ENCODE measurements at places on chromosomes 16 and 17. TPM values are rescaled to one million over a fixed set of nuclear protein-coding genes. Genes with fewer than 3 reads are reported as not detected.

- H3K27ac ChIP-seq = no peak overlapping the region
- H3K4me1 ChIP-seq = peaks cover 15% of the 10 kb centered on the region
- DNase-seq = no peak
- no peak overlapping the region for H3K4me3 ChIP-seq
- no peaks in the 10 kb centered on the region for H3K36me3 ChIP-seq
- H3K27me3 ChIP-seq = peaks cover 58% of the 10 kb centered on the region
Observed at GRCh38 chr17:4643676-4644075, 2.2 kb upstream of the ALOX15 start.

DNA sequence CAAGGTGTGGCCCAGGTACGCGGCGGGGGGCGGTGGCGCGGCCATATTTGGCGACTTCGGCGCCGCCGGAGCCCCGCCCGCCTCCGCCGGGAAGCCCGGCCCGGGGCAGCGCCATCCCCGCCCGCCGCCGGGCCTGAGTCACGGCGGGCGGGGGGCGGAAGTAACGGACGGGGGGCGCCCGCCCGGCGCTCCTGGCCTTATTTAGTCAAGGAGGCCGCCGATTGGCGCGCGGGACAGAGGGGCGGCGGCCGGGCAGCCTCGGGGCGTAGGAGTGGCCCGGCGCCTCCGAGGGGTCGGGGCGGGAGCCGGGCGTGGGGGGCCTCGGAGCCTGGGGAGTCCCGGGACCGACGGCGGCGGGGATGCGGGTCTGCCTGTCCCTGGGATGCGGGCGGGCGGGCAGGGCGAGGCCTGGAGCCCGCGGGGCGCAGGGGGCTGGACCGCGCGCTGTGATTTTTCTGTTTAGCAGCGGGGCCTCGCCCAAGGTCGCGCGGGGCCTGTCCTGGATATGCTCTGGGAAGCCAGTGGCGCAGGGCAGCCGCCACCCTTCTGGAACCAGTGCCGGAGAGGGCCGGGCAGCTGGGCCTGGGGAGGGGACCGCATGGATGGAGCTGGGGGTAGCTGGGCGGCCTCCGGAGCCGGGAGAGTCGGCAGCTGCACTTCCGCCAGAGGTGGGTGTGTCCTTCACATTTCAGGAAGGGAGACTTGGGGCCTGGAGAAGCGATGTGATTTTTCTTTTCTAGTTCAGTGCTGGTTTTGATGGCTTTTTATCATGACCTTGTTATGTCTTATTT, 2.3 kb upstream of the ACTG1 start:
- peak overlapping the region; percentile 89 for H3K4me3 ChIP-seq
- H3K36me3 ChIP-seq = peaks cover 32% of the 10 kb centered on the region
- H3K27ac ChIP-seq = peak overlapping the region; percentile 94
- peak; percentile 77 for DNase-seq
- no peaks in the 10 kb centered on the region for H3K27me3 ChIP-seq

- no peaks in the 10 kb centered on the region for H3K36me3 ChIP-seq
- no peak overlapping the region for H3K4me3 ChIP-seq
- H3K27ac ChIP-seq = no peak overlapping the region
- H3K27me3 ChIP-seq = peaks cover 14% of the 10 kb centered on the region
Observed at GRCh38 chr16:88973007-88973410, 4.0 kb downstream of the CBFA2T3 start.

- no peaks in the 10 kb centered on the region for H3K27me3 ChIP-seq
- no peak for DNase-seq
- no peak overlapping the region for H3K27ac ChIP-seq
- H3K4me3 ChIP-seq = no peak overlapping the region
- H3K36me3 ChIP-seq = peaks cover 42% of the 10 kb centered on the region
Observed at GRCh38 chr16:50088302-50088701, 22.5 kb downstream of the HEATR3 start.

GRCh38 chr16:4700997-4701743, 7.8 kb downstream of the NUDT16L1 start:
- no peak for DNase-seq
- H3K4me1 ChIP-seq = peaks cover 52% of the 10 kb centered on the region
- H3K36me3 ChIP-seq = peaks cover 29% of the 10 kb centered on the region

- peaks cover 12% of the 10 kb centered on the region for H3K27me3 ChIP-seq
- no peaks in the 10 kb centered on the region for H3K36me3 ChIP-seq
- H3K27ac ChIP-seq = no peak overlapping the region
Observed at GRCh38 chr17:19409509-19409908, 1.5 kb upstream of the RNF112 start.

GRCh38 chr16:49280105-49280741, 1.4 kb downstream of the CBLN1 start:
- peaks cover 4% of the 10 kb centered on the region for H3K36me3 ChIP-seq
- H3K4me3 ChIP-seq = no peak overlapping the region
- peaks cover 74% of the 10 kb centered on the region for H3K27me3 ChIP-seq
- no peak overlapping the region for H3K27ac ChIP-seq

GDPD3 gene
- 12.6 TPM for total RNA-seq

NGFR gene
- not detected for total RNA-seq

GFAP gene
- not detected for total RNA-seq

SKAP1 gene
- 93.8 TPM for total RNA-seq

Measured in activated CD8-positive, alpha-beta T cell treated with anti-CD3 and anti-CD28 coated beads, Interleukin-2, amount 10 ng/mL, durations not matched to agents 7 days and 5 days (primary cell).